ENCODE measurements at places on chromosomes 3 and 15.

- no peak for DNase-seq
Observed at GRCh38 chr15:23647421-23648370, at the start of gene MAGEL2. Gene MAGEL2, minus strand, starts transcription at chr15:23647867. Its CDS starts 125 bp downstream, at chr15:23647742.

- no peak for DNase-seq
Observed at GRCh38 chr3:7585052-7585451, 724.1 kb downstream of the GRM7 start.

GRCh38 chr3:75906555-75907112, 121.3 kb upstream of the ZNF717 start:
- DNase-seq, result peak; percentile 26

DNA sequence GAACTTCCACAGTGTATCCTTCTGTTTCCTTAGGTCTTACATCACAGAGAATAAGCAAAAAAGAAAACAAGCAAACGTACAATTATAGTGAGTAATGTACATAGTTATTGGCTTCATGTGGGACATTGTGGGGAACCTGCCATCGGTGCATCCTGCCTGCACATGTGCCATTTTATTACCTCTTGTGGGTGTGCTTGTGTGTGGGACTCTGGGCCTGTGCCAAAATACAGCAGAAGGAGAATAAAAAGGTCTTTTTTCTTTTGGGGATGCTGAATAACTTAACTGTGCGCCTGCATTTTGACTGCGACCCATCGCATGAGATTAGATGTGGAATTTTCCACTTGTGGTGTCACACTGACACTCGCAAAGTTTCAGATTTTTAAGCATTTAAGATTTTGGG, 169.6 kb upstream of the DCBLD2 start:
- no peak for DNase-seq

GRCh38 chr3:193711964-193712598, 119.1 kb downstream of the OPA1 start:
- DNase-seq, result no peak

DNA sequence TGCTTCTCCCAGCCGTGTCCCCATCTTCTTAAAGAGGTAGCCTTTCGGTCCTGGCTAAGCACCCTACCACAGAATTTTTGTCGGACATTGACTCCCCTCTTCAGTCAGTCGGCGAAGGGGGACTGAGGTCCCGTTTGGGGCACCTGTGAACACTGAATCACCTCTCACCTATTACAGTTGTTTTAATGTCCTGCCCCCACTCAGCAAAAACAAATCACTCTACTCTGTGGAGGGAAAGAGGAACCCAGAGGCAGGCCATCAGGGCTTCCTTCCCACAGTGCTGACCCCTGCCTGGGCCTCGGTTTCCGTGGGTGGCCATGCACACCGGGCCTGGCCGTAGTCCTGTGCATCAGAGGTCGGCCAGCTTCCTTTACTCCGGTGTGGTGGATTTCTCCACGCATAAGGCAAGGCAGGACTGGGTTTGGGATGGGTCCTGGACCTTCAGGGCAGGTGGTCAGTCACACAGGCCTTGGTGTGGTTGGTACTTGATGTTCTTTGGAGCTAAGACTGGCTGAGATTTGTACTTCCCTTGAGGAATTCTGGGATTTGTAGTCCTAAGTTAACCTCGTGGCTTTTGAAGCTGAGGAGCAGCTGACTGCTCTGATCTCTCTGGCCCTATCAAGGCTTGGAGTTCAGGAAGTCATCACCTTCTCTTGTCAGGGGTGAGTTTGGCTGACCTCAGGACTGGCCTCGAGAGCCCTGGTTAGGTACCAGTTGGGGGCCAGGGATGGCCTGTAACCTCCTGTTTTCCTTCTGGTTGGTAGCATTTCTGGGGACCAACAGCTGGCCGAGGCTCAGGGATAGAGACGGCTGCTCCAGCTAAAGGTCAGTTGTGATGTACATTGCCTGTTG, 627 bp upstream of the FAM131A start:
- peak; percentile 72 for DNase-seq

DNA sequence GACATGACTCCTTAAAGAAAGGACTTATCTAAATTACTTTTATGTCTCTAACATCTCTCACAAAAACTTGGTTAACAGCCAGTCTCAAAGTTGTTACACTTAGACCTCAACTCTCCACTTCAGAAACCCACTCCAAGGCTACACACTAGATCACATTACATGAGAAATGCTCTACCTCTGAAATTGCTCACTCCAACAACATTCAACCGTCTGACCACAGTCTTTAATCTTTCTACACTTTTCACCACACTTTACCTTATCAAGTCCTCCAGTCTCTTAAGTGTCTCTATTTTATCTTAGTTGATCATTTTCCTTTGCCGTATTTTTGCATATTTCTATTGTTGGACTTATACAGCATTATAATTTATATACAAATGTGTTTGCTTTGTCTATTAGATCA, 5.8 kb downstream of the SLC12A6 start:
- DNase-seq, result no peak

DNA sequence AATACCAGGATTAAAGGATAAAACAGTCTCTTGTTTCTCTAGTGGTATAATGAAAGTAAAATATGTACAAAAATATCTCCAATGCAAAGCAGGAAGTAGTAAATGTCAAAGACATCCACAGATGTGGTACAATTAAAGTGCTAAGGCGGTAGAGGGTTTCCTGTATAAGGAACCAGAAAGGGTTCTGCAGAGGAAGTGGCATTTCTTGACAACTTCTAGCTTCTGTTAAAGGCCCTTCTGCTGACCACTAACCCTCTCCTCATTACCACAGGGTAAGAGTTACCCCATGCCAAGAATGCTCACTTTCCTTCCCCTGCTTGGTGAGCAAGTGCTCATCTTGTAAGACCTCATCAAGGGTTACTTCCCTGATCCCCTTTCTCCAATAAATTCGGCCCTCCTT, 883.6 kb upstream of the NR2F2 start:
- DNase-seq, result no peak

DNA sequence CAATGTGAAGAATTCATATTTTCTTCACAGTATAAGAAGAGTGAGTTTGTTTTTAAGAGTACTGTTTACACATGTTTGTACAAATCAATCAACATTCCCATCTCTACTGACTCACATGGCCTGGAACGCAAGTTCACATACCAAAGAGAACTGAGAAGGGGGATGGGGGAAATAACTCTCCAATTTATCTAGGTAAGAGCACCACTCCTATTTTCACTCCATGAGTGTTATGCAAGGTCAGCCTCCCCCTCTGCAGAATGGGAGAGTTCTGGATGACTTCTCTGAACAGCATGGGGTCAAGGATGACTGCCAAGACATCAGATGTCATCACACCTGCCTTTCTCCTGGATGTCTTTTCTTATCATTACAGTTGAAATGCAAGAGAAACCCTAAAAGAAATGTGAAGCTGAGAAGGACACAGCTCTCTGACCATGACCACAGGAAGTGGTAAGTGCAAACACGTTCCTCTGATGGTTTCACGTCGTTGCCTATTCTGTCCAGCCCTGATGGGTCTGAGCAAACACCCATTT, 95.2 kb downstream of the SEMA6D start:
- peak; percentile 78 for DNase-seq

DNA sequence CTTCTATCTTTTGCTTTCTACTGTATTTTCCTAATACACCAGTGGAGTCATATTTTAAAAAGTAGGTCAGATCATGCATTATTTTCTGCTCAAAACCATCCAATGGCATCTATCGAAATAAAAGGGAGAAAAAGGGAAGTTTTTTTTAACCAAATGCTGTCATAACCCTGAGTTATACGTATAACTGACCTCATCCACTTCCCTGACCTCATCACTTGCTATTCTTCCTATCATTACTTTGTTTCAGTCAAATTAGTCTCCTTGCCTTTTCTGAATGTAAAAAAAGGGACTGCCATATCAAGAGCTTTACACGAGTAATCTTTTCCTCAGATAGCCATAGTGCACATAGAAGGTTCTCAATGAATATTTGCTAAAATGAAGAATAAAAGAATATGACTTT, 1383.6 kb downstream of the ZPLD1 start:
- no peak for DNase-seq

DNA sequence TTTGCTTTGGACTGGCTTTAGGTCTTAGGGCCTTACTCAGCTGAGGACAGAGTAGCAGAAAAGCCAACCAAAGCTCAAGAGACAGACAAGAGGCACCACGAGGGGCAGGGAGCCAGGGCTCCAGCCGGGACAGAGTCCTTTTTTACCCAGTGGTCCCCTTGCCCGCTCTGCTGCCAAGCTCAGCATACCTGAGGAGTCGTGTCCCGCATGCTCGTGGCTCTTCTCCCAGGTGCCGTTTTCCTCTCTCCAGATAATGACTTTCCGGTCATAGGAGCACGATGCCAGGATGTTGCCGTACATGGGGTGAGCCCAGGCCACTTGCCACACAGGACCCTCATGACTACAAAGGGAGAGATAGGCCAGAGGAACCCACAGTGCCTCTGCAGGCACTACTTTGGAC, 8.5 kb downstream of the SEC13 start:
- no peak for DNase-seq

GRCh38 chr3:12518261-12519028, 26.9 kb downstream of the MKRN2OS start:
- DNase-seq, result no peak

GRCh38 chr3:39263576-39263975, 16.3 kb downstream of the CX3CR1 start:
- no peak for DNase-seq

DNA sequence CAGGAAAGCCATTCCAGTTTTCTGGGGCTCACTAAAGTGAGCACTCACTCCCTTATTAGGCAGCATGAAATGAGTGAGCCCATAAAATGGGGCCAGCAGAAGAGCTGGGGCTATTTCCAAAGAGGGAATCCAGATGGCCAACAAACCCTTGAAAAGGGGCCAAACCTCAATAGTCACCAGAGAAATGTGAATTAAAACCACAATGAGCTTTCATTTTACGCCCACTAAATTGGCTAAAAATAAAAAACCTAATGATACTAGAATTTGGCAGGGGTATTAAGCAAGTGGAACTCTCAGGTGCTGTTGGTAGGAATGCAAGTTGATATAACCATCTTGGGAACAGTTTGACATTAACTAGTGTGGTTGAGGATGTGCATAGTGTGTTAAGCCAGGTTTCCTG, 42.1 kb upstream of the RAF1 start:
- peak; percentile 51 for DNase-seq

Data from cardiac fibroblast (primary cell).